Stimulated activated CD8-positive, alpha-beta memory T cell treated with anti-CD3 and anti-CD28 coated beads, Interleukin-4, amount 100 ng/mL, for 4 hours (primary cell): ENCODE measurements at places on chromosomes 7 and 10.

DNA sequence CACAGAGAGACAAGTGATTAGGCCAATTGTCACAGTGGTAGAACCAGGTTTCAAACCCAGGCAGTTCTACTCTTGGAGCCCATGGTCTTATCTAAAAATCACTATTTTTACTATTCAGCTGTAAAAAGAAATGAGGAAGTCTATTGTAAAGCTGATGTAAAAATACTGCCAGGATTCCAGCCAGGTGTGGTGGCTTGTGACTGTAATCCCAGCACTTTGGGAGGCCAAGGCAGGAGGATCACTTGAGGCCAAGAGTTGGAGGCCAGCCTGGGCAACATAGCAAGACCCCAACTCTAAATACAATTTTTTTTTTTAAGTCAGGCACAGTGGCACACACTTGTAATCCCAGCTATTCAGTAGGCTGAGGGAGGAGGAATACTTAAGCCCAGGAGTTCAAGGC, 40.4 kb downstream of the HIP1 start:
- no peak for DNase-seq

DNA sequence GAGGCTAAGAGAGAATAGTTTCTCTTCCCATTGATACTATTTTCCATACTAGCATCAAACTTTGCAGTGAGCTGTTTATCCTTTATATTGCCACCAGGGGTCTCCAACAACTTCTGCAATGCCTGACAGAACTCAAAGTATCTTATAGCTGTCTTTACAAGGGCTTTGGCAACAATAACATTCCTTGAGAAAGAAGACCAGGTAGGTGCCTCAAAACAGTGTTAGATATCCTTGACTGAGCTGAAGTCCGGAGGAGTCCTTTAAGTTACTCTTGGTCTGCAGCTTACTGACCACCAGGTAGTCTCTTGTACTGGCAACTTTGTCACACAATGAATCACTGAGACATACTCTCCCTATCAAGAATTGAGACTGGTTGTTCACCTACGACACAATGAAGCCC, 30.0 kb upstream of the TES start:
- DNase-seq: no peak

- DNase-seq: no peak
Measured at GRCh38 chr10:49050366-49050765, 65.0 kb downstream of the VSTM4 start.

GRCh38 chr7:39005036-39005435, 27.3 kb downstream of the POU6F2 start:
- no peak for DNase-seq

- DNase-seq: no peak
Measured at GRCh38 chr7:3039787-3040186, 3.9 kb downstream of the CARD11 start.

DNA sequence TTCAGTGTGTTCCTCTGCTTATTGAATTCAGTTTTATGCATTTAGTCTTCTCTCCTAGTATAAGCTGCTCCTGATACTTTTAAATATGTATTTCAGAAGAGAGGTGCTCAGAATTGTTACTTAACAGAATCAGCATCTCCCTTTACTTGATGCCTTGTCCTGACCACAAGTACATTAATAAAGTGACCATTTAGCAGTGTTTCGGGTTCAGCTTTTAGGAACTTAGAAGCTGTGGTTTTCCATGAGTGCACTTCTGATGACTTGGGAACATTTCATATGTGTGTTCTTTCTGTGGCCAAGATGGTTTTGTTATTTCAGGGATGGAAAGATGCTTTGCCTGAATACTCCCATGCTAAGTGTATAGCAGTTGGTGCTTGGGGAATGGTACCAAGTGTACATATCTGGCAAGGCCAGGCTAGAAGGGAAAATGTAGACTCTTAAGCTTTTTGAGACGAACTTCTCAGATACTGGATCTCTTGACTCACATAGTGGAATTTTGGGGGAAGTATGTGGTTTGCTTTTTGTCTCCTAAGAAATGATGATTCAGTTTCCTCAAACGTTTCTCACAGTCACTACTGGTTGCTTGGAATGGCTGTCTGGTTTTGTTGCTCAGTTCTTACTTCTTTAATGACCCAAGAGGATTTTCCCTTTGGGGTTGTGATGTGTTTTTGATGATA, 17.2 kb downstream of the SGPL1 start:
- DNase-seq: no peak

GRCh38 chr7:22980422-22980821, 33.5 kb downstream of the HYCC1 start:
- no peak for DNase-seq

GRCh38 chr7:73974101-73974947, 53.6 kb upstream of the ELN start:
- DNase-seq: no peak

DNA sequence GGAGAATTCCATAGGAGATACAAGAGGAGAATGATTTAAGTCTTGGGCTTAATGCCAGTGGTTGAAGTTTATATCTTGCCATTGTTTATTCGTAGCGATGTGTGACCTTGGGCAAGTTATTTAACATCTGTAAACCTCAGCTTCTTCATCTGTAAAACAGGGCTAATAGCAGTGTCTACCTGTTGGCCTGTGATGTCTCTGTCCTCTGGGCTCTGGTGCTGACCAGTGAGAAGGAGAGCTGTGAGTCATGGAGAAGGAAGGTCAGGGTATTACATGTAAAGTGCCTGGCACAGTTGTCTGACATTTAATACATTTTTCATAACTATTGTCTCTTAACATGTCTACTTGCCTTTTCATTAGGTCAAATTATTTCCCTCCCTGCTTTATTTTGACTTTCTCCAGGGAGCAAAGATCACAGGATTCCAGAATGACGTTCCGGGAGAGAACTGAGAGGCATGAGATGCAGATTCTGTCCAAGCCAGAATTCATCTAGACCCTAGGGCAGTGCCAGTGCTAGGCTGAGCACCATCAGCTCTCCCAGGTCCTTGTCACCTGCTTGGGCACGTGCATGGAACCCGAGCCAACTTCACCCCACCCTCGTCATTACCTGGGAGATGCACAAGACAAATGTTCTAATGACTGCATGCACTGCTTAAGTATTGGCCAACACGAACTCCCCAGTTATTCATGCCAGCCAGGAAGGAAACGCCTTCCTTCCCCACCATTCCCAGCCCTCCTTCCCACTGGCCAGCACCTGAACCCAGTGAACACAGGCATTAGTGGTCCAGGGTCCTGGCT, 187.9 kb downstream of the DPY19L1 start:
- DNase-seq: no peak

DNA sequence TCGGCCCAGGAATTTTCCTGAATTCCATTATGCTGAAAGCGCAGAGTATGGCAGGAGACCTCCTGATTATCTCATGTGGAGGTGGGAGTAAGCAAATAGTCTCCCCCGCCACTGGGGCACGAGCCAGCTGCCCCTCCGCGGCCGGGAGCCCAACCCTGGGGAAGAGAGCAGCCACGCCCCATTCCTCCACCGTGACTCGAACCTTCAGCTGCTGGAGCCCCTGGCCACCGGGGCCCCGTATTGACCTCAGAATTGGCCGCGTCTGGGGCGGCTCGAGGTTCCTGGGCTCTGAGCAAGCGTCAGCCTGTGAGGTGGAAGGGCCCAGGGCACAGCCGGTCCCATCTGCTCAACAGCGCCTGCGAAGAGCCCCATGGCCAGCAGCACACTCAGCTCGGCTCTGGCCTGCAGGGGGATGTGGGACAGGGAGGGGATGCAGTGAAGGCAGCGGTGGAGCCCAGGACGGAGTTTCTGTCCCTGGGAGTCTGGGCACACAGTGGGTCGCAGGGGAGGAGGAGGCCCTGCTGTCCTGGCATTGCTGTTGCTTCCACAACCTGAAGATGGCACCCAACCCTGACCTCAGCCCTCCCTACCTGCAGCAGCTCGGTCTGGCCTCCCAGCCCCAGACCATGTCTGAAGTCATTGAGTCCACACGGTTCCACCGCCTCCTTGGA, 97.8 kb downstream of the CHST15 start:
- DNase-seq: no peak

DNA sequence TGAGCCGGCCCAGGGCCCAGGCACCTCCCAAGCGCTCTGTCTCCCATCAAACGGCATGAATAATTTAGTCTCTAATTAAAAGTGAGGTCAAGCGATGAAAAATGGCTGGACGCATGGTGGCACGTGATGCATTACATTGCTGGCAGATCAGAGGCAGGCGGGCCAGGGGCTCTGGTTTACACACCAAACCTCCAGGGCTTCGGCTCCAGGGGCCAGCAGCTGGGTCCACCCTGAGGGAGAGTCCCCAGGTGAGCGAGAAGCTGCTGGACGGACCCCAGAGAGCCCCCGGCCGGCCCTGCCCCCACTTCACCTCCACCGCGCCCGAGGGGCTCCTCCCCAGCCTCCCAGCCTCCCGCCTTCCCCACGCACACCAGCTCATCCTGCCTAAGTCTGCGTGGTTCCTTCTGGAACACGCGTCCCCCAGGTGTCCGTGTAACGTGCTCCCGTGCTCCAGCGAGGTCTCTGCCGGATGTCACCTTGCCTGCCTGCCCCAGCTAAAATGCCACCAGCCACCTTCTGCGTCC, 23.2 kb downstream of the UNCX start:
- DNase-seq: no peak

- DNase-seq: no peak
Measured at GRCh38 chr7:44391171-44391570, 65.8 kb upstream of the CAMK2B start.

GRCh38 chr7:117780832-117781231, 92.4 kb downstream of the CTTNBP2 start:
- no peak for DNase-seq

DNA sequence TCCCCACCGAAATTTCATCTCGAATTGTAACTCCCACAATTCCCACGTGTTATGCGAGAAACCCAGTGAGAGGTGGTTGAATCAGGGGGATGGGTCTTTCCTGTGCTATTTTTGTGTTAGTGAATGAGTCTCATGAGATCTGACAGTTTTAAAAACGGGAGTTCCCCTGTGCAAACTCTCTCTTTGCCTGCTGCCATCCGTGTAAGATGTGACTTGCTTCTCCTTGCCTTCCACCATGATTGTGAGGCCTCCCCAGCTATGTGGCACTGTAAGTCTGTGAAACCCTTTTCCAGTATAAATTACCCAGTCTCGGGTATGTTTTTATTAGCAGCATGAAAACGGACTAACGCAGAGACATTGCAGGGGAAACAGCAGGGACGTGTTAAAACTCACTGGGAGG, 5.3 kb upstream of the OLAH start:
- DNase-seq: no peak

- no peak for DNase-seq
Measured at GRCh38 chr10:78520737-78521430, 487.2 kb downstream of the RPS24 start.

- DNase-seq: no peak
Measured at GRCh38 chr10:86801995-86802394, 45.6 kb downstream of the BMPR1A start.

- DNase-seq: no peak
Measured at GRCh38 chr7:17781491-17782215, 158.6 kb downstream of the SNX13 start.
